ENCODE measurements at places on chromosomes 11 and 22.

DNA sequence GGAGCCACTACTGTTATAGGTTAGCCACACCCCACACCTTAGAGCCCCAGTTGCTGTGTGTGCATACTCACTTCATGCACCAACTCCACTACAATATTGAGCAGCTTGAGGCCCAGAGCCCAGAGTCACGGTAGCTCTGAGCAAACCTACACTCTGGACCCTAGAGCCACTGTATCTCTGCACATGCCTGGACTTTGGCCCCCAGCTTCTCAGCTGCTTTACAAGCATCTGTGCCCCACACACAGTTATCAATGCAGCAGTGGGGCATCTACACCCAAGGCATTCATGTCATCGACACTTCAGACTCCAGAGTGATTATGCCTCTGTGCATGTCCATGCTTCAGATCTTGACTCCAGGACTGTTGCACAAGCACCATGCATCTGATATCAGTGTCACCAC, 2.3 kb upstream of the OR5B12 start:
- no peak for DNase-seq

DNA sequence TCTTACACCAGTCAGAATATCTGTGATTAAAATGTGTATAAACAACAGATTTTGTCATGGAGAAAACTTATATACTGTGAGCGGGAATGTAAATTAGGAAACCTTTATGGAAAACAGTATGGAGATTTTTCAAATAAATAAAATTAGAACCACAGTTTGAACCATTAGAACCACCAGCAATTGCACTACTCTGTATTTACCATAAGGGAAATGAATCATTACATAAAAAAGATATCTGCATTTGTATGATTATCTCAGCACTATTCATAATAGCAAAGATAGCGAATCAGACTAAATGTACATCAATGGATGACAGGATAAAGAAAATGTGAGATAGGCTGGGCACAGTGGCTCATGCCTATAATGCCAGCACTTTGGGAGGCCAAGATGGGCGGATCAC, 7.4 kb upstream of the OR52N4 start:
- DNase-seq: no peak

DNA sequence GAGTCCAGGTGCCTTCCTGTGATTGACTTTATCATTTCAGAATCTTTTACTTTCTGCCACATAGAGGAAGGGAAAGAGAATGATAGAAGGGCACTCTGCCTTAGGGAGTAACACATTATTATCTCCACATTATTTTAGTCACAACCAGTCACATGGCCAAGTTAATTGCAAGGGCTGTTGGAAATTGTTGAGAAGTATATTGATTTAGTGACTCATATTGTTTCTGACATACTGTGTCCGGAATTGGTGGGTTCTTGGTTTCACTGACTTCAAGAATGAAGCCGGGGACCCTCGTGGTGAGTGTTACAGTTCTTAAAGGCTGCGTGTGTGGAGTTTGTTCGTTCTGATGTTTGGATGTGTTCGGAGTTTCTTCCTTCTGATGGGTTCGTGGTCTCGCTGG, 8.7 kb downstream of the OR51B4 start:
- no peak for DNase-seq

DNA sequence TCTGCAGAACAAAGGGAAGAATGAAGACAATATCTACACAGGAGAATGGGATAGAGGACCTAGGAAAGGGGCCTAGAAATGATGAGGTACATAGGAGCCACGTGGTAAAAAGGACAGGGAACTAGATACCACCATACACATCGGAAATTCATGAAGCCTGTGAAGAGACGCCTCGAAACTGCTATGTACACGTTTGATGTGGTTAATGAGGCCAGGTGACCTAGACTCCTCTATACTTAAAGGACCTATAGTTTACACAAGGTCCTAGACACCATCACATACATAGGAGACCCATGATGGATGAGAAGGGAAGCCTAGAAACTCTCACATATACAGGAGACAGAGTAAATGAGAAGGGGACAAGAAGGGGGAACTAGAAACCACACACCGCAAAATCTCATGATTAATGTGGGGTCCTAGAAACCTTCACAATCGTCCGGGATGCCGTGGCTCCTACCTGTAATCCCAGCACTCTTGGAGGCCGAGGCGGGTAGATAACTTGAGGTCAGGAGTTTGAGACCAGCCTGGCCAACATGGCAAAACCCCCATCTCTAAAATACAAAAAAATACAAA, 23.8 kb downstream of the RHBDD3 start:
- DNase-seq: no peak

GRCh38 chr11:42444406-42444805, 867.4 kb upstream of the API5 start:
- no peak for DNase-seq

- DNase-seq: peak; percentile 71
Measured at GRCh38 chr22:48807155-48807554, 1020.5 kb downstream of the BRD1 start.

- no peak for DNase-seq
Measured at GRCh38 chr11:57180081-57180561, 1.6 kb upstream of the LRRC55 start.

DNA sequence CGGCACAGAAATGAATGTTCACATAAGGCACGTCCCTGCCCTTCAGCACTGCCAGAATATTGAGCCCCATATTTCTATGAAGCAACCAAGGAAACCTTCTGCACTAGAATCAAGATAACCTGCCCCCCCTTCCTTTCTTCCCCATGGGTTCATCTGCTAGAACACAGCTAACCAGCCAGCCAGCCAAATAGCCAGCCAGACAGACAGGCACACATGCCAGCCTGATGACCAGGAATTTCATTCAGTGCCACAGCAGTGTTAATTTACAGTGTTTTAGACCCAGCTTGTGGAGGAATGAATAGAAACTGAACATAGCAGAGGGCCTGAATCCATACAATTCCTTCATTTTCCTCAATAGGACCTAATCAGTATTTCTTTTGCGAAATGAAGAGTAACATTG, 57.0 kb downstream of the TENM4 start:
- DNase-seq: no peak

- DNase-seq: no peak
Measured at GRCh38 chr11:107570015-107570414, 4.5 kb upstream of the ALKBH8 start.

- no peak for DNase-seq
Measured at GRCh38 chr22:45758603-45759002, 87.0 kb downstream of the ATXN10 start.

- no peak for DNase-seq
Measured at GRCh38 chr22:49502126-49502826, 325.4 kb downstream of the BRD1 start.

GRCh38 chr11:60005360-60005759, 11.6 kb upstream of the OOSP4B start:
- no peak for DNase-seq

- no peak for DNase-seq
Measured at GRCh38 chr11:106852779-106853178, 165.5 kb downstream of the GUCY1A2 start.

GRCh38 chr22:27679693-27680488, 121.7 kb downstream of the MN1 start:
- no peak for DNase-seq

DNA sequence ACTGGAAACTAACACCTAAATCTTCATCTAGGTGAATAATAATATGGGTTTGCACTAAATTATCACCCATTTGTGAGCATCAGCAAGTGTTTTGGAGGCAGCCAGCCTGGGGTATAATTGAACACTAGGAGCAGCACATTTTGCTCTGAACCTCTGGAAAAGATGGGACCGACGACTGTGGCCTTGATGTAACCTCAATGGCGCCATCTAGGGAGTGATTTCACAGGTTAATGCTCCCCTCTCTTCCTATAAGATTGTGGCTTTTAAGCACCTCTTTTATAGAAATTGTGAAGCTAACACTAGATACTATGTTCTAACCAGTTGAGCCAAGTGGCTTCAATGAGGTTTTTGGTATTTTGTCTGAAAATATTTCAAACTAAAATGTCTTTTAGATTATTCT, 203.7 kb downstream of the NELL1 start:
- no peak for DNase-seq

GRCh38 chr11:58358969-58359368, at the start of gene OR5B17:
OR5B17 (minus strand) TSS chr11:58359069; CDS start chr11:58359069, 0 bp downstream.
- DNase-seq: no peak

DNA sequence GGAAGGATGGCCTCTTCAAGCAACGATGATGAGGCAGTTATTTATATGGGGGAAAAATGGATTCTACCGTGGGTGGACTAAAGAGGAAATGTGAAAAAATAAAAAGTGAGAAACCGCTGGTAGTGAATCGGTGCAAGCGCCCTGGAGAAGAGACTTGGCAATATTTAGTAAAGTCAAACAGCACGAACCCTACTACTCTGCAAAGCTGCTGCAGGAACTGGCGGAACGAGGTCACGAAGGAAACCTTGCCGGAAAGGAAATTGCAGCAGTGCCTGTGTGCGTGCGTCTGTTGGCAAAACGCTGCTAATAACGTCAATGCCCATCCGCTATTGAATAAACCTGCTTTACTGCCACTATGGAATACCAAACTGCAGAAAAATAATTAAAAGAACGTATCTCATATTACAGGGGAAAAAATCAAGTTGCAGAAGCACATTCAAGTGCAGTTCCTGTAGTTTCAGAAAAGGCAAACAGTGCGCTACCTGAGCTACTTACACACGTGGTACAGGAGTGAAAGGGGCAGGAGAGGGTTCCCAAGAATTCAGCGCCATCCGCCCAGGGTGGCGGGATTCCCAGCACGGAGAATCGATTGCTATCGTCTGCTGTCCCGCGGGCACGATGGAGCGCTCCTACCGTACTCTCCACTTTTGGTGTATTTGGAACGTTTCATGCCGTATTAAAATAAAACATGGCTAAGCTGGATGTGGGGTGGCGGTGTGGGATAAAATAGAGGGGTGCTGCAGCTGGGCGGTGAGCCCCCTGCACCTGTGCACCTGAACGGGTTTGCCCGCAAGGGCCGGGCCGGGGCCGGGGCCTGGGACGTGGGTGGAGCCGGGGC, 585 bp upstream of the NADSYN1 start:
- peak; percentile 36 for DNase-seq

- no peak for DNase-seq
Measured at GRCh38 chr11:93288079-93288478, 42.5 kb upstream of the DEUP1 start.

DNA sequence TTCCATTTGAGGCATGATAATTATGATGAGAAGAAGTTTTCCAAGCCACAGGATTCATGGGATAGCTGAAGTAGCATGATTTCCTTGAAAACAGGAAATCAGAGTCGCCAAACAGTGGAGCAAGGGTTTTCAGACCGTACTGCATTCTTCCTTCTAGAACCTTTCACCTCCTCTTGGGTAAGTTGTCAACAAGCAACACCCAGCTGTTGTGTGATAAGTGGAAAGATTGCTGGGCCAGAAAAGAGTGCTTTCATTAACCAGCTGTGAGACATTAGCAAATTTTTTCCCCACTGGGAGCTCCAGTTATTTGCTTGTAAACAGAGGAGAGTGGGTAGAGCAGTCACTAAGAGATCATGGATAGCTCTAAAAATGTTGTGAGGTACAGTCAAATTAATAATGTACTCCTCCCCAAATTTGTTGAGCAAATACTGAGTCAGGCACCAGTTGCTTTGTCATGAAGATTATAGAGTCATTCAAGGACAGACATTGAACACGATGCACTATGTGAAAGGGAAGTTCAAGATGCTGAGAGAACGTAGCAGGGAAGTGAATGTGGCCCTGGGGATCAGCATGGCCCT, 11.7 kb upstream of the MPEG1 start:
- DNase-seq: no peak

GRCh38 chr11:101428918-101429317, 154.9 kb downstream of the TRPC6 start:
- DNase-seq: no peak

DNA sequence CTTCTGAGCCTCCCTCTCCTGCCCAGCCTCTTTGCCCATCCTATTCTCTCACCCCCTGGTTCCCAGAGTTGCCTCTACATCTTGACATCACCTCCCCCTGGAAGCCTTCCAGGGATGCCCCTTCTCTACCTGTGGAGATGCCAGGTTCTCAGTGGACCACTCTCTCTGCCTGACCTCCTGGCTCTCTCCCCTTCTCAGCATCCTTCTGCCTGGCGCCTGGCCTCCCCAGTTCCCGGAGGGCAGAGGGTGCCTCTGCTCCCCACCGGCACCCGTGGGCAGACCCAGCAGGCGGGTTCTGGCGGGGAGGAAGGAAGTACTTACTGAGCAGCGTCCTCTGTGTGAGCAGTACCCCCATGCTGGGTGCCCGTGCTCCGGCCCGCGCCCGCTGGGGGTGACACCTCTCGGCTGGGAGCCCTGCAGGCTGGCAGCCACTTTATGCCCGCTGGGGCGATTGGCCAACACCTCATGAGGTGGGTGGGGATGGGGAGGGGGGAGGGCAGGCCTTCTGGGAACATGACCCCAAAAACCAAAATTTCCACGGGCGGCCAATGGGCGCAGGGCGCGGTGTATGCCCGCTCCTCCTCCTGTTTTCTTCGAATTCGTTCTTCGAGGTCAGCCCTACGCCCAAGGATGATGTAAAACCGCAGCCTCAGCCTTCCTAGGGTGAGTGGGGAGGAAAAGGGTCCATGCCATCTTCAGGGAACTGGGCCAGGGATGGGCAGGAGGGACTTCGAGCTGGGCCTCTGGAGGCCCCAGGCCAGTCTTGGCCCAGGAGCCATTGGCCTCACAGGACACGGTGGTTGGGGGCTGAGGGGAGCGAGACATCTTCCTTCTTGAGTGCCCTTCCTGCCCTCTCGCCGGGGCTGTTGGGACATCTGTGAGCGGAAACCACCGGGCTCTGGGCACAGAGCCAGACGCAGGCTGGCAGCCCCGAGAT, at the start of gene OSM:
OSM (minus strand) TSS at position 407 of the 937 bp plus-strand sequence; CDS start at position 355, 52 bp downstream.
- DNase-seq: no peak

- no peak for DNase-seq
Measured at GRCh38 chr22:26983311-26983710, 325.9 kb downstream of the MIAT start.

GRCh38 chr11:134372961-134373360, 39.1 kb downstream of the B3GAT1 start:
- no peak for DNase-seq

GRCh38 chr11:12147827-12148226, 37.4 kb downstream of the MICAL2 start:
- DNase-seq: no peak

- DNase-seq: no peak
Measured at GRCh38 chr11:116162086-116162885, 610.5 kb downstream of the BUD13 start.

GRCh38 chr11:36411202-36411640, 98.9 kb downstream of the TRAF6 start:
- DNase-seq: no peak

GRCh38 chr11:57379732-57380131, 1.2 kb downstream of the PRG3 start:
- DNase-seq: no peak

- DNase-seq: no peak
Measured at GRCh38 chr22:21652547-21653545, 10.7 kb downstream of the SDF2L1 start.
